ENCODE measurements at places on chromosomes 5 and 9.

DNA sequence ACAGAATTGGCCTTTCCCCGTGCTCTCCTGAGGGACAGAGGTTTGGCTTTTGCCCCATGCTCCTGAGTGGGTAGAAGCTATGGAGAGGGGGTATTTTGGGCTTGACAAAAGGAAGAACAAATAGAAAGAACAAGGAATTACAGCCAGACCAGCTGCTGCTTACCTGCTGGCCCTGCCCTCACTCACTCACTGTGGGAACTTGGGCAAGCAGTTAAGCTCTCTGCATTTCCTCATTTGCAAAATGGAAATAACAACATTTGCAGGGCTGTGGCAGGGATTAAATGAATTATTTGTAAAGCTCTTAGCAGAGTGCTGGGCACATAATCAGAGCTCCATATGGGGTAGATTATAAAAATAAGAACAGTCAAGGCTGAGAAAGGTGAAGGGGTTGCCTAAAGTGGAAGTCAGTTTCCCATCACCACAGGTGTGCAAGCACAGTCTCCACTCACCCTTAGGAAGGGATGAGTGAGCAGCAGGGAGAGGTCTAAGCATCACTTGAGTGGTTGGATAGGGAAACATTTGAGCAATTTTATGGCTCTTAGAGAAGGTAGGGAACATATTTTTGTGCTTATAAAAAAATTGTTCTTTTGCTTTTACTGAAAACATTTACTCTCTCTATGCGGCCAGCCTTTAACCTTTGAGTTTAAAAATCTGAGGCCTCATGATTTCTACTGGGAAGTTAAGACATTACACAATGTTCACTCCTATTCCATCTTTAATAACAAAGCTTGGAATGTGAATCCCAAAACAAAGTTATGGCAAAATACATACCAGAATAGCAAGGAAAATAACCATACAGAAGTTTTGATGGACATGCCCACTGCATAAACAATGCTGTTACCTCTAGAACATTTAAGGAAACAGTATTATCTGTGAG lies 42.8 kb upstream of the LHFPL2 start:
- DNase-seq, result no peak

- no peak for DNase-seq
These were observed 102.7 kb downstream of the LRRC70 start for GRCh38 chr5:62681117-62681850.

- DNase-seq, result no peak
These were observed 8.4 kb upstream of the FAM120AOS start for GRCh38 chr9:93461821-93462220.

DNA sequence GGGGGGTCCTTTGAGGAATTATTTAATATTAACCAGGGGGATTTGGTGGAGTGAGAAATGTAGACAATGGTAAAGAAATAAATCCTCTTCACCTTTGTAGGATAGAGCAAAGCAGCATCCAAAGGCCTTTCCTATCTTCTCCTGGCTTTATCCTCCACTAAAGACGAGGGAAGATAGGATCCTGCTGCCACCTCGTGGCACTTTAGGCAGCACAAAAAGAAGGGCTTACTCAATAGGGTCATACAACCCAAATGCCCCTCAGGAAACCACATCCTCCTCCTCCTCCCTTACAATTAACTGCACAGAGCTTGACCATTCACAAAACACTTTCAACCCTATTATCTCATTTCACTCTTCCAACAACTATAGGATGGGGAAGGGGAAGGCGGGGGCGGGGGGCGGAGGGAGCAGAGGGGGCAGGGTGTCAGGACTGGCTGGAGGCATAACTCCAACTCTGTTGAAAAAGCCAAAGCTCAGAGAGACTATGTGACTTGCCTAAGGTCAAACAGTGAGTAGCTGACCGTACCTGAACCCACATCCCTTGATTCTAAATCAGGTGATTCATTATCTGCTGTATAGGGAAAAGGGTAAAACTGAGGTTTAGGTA lies 45.4 kb upstream of the MYOT start:
- DNase-seq, result peak; percentile 21

GRCh38 chr5:32474209-32474854 lies 29.8 kb upstream of the ZFR start:
- no peak for DNase-seq

DNA sequence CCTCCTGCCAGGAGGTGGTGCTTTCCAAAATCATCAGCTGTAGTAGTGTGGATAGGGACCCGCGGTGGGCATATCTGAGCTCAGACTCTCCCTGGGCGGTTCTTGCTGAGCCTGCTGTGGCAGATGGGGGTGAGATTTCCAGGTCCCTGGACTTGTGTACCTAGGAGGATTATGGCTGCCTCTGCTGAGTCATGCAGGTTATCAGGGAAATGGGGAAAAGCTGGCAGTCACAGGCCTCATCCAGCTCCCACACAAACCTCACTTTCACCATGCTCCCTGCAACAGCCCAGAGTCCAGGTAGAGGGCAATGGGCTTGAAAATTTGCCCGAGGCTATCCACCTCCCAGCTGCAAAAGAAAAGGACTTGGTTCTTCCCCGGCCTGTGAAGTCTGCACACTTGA lies 23.4 kb upstream of the MAMDC2 start:
- no peak for DNase-seq

GRCh38 chr5:1971944-1972343 lies 89.2 kb upstream of the IRX4 start:
- no peak for DNase-seq

DNA sequence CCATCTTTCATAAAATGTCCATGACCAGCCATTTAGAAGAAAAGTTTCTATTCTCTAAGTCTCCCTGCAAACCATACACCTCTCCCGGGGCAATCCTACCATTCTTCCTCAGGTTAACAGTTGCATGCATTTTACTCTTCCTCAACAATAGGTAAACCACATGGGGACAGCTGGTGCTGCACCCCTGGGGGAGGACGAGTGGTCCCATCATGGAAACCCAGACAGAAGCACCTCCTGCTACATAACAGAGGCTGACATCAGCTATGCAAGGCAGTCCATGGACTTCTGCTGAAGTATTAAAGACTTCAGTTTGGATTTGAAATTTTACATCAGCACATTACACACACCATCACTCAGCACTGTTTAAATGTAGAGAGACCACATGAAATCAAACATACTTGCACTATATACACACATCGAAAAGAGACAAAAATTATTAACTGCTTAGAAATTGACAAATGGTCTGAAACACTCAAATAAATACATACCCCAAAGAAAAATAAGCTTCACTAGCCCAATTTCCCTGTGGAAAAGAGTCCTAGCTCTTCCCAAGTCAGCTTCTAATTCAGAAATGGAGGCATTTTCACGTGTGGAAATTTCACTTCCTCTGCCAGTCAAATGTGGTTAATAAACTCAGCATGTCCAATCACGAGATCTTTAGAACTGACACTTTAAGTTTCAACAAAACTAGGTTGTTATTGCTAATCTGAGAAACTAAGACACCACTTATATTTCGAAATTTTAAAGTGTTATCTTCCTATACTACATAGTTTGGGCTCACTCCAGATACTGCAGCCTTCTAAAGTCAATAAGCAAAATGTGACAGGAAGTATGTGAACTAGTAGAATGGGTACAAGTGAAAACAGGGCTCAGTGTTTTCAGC lies 173.4 kb downstream of the ROR2 start:
- no peak for DNase-seq

DNA sequence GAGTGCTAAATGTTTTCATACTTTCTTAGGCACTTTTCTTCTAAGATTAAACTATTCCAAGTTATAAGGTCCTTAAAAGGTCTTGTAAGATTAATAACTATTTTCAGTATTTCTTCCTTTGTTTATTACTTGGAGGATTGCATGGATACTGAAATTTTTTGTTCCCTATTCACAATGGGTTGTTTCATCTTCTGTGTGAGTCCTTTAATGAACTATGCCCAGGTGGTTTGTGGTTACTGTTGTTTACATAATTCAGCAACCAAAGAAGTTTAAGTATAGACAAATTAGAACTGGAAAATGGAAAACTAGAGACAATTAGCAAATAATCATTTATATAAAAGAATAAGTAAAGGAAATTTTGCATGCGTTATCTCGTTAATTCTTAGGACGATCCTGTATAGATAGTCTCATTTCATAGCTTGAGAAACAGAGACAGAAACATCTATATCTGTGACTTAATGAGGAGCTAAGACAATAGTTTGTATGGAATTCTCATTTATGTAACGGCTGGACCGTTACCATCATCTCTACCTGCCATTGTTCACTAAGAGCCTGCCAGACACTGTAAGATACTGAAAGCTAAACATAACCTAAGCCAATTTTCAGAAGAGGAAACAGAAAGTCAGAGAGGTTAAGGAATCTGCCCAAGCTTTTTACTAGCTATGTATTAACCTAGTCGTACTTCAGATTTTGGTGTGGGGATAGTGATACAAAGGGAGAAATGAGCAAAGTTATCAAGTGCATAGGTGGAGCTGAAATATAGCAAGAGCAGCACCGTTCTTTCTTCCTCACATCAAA lies 148.2 kb downstream of the PAM start:
- no peak for DNase-seq

- DNase-seq, result no peak
These were observed 7.5 kb downstream of the NHP2 start for GRCh38 chr5:178145965-178146820.

- peak; percentile 90 for DNase-seq
These were observed 1.3 kb upstream of the EGR1 start for GRCh38 chr5:138464008-138464387.

GRCh38 chr5:134145779-134146581 lies 30.8 kb downstream of the SKP1 start:
- peak; percentile 67 for DNase-seq

GRCh38 chr9:108666240-108666784 lies 189.5 kb downstream of the ACTL7B start:
- DNase-seq, result no peak

- no peak for DNase-seq
These were observed 121.3 kb downstream of the ADAMTS2 start for GRCh38 chr5:179223961-179224360.

- no peak for DNase-seq
These were observed 84.6 kb upstream of the GRAMD2B start for GRCh38 chr5:126338635-126339034.

GRCh38 chr9:109166171-109166770 lies 778 bp downstream of the FRRS1L start:
- DNase-seq, result no peak

DNA sequence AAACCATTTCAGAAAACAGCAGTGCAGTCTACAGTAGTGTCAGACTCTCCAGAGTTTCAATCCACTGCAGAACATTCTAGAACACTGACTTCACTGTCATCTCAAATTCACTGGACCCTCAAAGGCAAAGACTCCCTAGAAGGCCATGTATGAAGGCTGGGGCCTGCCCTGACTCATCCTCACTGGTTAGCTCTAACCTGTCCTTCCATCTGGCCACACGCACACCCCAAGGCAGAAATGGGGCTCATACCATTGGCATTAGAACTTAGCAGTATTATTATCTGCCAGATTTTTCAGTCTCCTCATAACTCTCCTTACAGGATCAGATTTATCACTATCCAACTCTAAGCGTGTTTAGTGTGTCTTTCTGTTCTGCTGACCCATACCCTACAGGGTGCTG lies 20.4 kb downstream of the S1PR3 start:
- DNase-seq, result no peak

DNA sequence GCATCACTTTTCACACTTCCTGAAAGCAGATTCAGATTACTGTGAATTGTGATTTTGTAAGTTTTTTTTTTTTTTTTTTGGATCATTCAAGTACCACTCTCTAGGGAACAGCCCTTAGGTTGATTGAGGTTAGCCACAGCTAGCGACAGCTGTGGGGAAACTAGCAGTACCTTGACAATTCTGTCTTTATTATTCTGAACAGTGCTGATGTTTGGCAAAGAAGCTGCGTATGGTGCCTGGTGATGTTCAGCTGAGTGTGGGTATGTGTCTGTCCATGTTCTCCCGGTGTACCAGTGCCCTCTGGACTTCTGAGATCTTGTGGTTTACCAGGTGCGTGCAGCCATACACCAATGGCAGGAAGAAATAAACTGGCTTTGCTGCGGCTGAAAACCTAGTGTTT lies 117.3 kb upstream of the PLPPR1 start:
- no peak for DNase-seq

DNA sequence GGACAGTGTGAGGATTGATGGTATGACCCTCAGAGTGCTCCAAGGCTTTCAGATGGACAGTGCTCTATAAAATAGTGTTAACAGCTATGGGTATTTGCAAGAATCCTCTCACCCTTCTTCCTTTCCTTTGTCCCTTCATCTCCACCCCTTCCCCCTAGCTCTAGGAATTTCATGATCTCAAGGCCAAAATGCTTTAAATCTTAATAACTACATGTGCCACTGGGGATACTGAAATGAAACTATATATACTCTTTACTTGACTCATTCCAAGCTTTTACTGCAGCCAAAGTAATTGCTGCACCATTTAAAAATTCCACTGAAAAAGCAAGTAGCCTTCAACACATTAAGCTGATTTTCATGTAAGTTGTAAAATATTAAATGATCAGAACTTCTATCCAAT lies 361.6 kb upstream of the SLC30A5 start:
- DNase-seq, result no peak

- no peak for DNase-seq
These were observed 41.5 kb upstream of the NOTCH1 start for GRCh38 chr9:136587145-136587943.

DNA sequence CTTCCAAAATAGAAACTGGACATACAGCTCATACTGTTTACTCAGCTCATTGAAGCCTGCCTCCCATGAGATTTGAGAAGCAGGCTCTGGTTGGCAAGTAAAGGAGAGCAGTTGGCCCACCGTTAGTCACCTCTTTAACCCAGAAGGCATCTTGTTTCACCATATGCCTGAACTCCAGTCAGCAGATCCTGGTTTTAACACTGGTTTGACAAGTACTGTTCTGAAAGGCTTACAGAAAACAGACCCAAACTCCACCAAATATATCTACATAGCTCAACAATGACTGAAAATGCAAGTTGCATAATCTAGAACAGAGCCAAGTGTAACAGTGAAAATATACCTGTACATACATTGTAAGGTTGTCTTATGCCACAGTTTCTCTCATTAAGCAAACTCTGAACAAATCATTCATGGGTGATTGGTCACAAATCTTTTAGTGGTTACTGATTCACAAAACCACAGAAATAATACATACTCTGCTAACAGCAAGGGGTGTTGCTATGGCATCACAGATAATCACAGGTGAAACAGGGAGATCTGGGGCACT lies 198.8 kb downstream of the BNC2 start:
- no peak for DNase-seq

GRCh38 chr5:87195104-87195591 lies 72.5 kb upstream of the RASA1 start:
- DNase-seq, result no peak

DNA sequence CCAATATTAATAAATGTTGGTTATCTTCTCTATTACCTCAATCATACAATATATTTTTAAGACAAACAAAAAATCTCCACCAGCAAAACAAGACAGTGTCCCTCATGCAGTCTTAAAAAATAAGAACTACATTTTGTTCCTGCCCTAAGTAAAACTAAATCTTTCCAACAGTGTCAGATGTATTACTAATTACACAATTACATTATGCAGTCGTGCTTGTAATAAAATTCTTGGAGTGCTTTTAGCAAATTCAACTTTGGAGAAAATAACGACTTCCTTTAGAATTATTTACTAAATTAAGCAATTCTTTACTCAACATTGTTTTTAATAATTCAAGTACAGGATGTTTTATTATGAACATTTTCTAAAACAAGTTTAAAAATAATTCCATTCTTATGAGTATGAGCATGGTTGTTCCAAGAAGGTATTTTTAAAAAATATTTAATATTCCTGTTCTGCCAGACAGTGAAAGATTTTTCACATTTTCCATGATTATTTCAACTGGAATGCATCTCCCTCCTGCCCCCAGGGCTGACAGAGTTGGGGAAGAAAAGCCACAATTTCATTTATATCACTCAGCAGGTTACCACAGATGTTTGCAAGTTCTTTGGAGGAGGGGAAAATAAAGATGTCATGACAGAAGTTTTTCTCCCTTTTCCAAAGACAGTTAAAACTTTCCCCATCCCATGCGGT lies 137.9 kb downstream of the FAM114A2 start:
- no peak for DNase-seq

All from anterior cingulate cortex (tissue), 58 donors.